SK-N-SH (cell line): ENCODE measurements at places on chromosomes 2 and 18. TPM values are rescaled to one million over a fixed set of nuclear protein-coding genes. Genes with fewer than 3 reads are reported as not detected.

Gene ACTR3
- polyA plus RNA-seq = 90.8 and 111 TPM in 2 replicates

DNA sequence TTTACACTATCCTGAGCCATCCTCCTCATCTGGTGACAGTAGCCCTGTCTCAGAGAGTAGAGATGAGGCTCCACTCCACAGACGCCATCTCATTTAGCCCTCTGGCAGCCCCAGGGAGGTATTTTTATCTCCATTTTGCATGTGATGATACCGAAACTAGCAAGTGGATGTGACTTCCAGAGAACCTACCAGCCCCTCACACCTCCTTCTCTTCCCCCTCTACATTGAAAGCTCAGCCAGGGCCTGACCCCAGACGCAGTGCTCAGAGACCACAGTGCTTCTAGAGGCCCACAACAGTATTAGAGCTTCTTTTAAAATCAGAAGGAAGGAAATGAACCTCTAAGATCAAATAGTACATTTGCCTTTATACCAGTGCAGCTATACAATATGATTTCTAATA, 8.3 kb downstream of the GYPC start:
- H3K27me3 ChIP-seq = no peaks in the 10 kb centered on the region
- no peak for DNase-seq
- H3K36me3 ChIP-seq = no peaks in the 10 kb centered on the region
- no peak overlapping the region for H3K27ac ChIP-seq

- no peaks in the 10 kb centered on the region for H3K36me3 ChIP-seq
- no peak overlapping the region for H3K4me3 ChIP-seq
- no peaks in the 10 kb centered on the region for H3K27me3 ChIP-seq
- peak; percentile 81 for DNase-seq
- H3K4me1 ChIP-seq = no peaks in the 10 kb centered on the region
These were observed 130.8 kb upstream of the HS6ST1 start for GRCh38 chr2:128449226-128450061.

- H3K36me3 ChIP-seq = no peaks in the 10 kb centered on the region
- no peaks in the 10 kb centered on the region for H3K27me3 ChIP-seq
- H3K4me1 ChIP-seq = no peaks in the 10 kb centered on the region
- no peak overlapping the region for H3K27ac ChIP-seq
- no peak overlapping the region for H3K4me3 ChIP-seq
- no peak for DNase-seq
These were observed 19.9 kb downstream of the PTH2R start for GRCh38 chr2:208426412-208427045.

Gene CROCC2
- not detected in 2 replicates for polyA plus RNA-seq

- no peaks in the 10 kb centered on the region for H3K27me3 ChIP-seq
- no peak for DNase-seq
- no peaks in the 10 kb centered on the region for H3K36me3 ChIP-seq
- H3K4me3 ChIP-seq = no peak overlapping the region
These were observed 88.2 kb downstream of the SCG2 start for GRCh38 chr2:223513771-223514455.

GRCh38 chr2:120483355-120483754, 137.4 kb downstream of the INHBB start:
- H3K36me3 ChIP-seq = no peaks in the 10 kb centered on the region
- no peaks in the 10 kb centered on the region; the same call in 1 of the 2 replicates for H3K27me3 ChIP-seq
- H3K4me3 ChIP-seq = no peak overlapping the region
- DNase-seq = no peak
- no peaks in the 10 kb centered on the region for H3K4me1 ChIP-seq

Gene IL36B
- polyA plus RNA-seq = not detected in 2 replicates

- H3K36me3 ChIP-seq = no peaks in the 10 kb centered on the region
- DNase-seq = no peak
- H3K4me3 ChIP-seq = no peak overlapping the region
- H3K27ac ChIP-seq = no peak overlapping the region
- no peaks in the 10 kb centered on the region for H3K4me1 ChIP-seq
These were observed 146.3 kb upstream of the TWIST2 start for GRCh38 chr2:238701341-238702206.

- H3K27me3 ChIP-seq = no peaks in the 10 kb centered on the region
- peak overlapping the region; percentile 54; the same call in 1 of the 2 replicates for H3K27ac ChIP-seq
- DNase-seq = peak; percentile 23
These were observed 22.7 kb downstream of the RNF152 start for GRCh38 chr18:61870151-61870550.

GRCh38 chr2:132669908-132670495, at the start of gene LYPD1:
LYPD1 (minus strand) TSS chr2:132670205; CDS start chr2:132669932, 273 bp downstream.
- H3K36me3 ChIP-seq = no peaks in the 10 kb centered on the region
- peaks cover 8% of the 10 kb centered on the region; the same call in 1 of the 2 replicates for H3K4me1 ChIP-seq
- peak within 1 kb of the TSS; percentile 74 for H3K27ac ChIP-seq
- peak within 1 kb of the TSS; percentile 49 for H3K4me3 ChIP-seq

Gene PRSS56
- not detected in 2 replicates for polyA plus RNA-seq

GRCh38 chr18:904218-905090, at the start of gene ADCYAP1:
ADCYAP1 (plus strand) TSS chr18:904871; CDS start chr18:905387, 516 bp downstream.
- no peaks in the 10 kb centered on the region for H3K4me1 ChIP-seq
- H3K27ac ChIP-seq = no peak within 1 kb of the TSS
- H3K36me3 ChIP-seq = no peaks in the 10 kb centered on the region
- DNase-seq = peak; percentile 43
- H3K27me3 ChIP-seq = peaks cover 77% of the 10 kb centered on the region

DNA sequence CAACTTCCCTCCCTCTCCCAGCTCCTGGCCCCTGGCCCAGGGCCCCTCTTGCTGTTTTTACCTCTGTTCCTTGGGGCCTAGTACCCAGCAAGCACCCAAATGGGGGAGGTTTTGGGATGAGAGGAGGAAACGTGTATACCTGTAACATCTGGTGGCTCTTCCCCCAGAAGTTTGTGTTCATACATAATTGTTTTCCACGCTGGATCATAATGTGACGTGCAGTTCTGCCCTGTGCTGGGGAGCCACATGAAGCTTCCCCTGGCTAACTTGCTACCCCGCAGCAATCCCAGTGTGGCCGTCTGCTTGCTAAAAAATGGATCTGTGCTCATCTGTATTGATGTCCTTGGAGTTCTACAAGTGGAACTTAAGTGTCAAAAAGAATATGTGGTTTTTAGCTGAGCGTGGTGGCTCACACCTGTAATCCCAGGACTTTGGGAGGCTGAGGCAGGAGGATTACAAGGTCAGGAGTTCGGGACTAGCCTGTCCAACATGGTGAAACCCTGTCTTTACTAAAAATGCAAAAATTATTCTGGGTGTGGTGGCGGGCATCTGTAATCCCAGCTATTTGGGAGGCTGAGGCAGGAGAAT, 36.5 kb downstream of the ANO7 start:
- DNase-seq = no peak
- H3K4me1 ChIP-seq = peaks cover 26% of the 10 kb centered on the region; the same call in 1 of the 2 replicates
- peak overlapping the region; percentile 56 for H3K27ac ChIP-seq
- no peaks in the 10 kb centered on the region for H3K27me3 ChIP-seq
- H3K4me3 ChIP-seq = no peak overlapping the region

- DNase-seq = no peak
- no peaks in the 10 kb centered on the region for H3K27me3 ChIP-seq
- H3K27ac ChIP-seq = no peak overlapping the region
- H3K36me3 ChIP-seq = peaks cover 60% of the 10 kb centered on the region; the same call in 1 of the 2 replicates
- H3K4me3 ChIP-seq = no peak overlapping the region
These were observed 12.2 kb downstream of the CNDP2 start for GRCh38 chr18:74508366-74508765.

GRCh38 chr2:127530245-127531140, 4.2 kb upstream of the IWS1 start:
- no peak overlapping the region for H3K27ac ChIP-seq
- H3K4me3 ChIP-seq = no peak overlapping the region
- H3K4me1 ChIP-seq = peaks cover 6% of the 10 kb centered on the region
- H3K36me3 ChIP-seq = no peaks in the 10 kb centered on the region
- peaks cover 26% of the 10 kb centered on the region; the same call in 1 of the 2 replicates for H3K27me3 ChIP-seq

- DNase-seq = no peak
- no peak overlapping the region for H3K27ac ChIP-seq
- H3K36me3 ChIP-seq = no peaks in the 10 kb centered on the region
- no peaks in the 10 kb centered on the region for H3K27me3 ChIP-seq
These were observed 1341.8 kb upstream of the NXPH2 start for GRCh38 chr2:140122001-140122400.

- H3K36me3 ChIP-seq = no peaks in the 10 kb centered on the region
- peak overlapping the region; percentile 34; the same call in 1 of the 2 replicates for H3K4me3 ChIP-seq
- H3K4me1 ChIP-seq = peaks cover 48% of the 10 kb centered on the region
- no peaks in the 10 kb centered on the region for H3K27me3 ChIP-seq
- peak overlapping the region; percentile 95 for H3K27ac ChIP-seq
- no peak for DNase-seq
These were observed 271.4 kb downstream of the TCF4 start for GRCh38 chr18:55316486-55317184.

Gene TPO
- not detected in 2 replicates for polyA plus RNA-seq

Gene TMEM214
- polyA plus RNA-seq = 69.4 and 80.2 TPM in 2 replicates

GRCh38 chr2:230688490-230688889, 24.2 kb upstream of the CAB39 start:
- H3K4me1 ChIP-seq = peaks cover 17% of the 10 kb centered on the region
- DNase-seq = no peak
- no peak overlapping the region for H3K27ac ChIP-seq
- H3K36me3 ChIP-seq = no peaks in the 10 kb centered on the region
- H3K4me3 ChIP-seq = no peak overlapping the region
- no peaks in the 10 kb centered on the region for H3K27me3 ChIP-seq

DNA sequence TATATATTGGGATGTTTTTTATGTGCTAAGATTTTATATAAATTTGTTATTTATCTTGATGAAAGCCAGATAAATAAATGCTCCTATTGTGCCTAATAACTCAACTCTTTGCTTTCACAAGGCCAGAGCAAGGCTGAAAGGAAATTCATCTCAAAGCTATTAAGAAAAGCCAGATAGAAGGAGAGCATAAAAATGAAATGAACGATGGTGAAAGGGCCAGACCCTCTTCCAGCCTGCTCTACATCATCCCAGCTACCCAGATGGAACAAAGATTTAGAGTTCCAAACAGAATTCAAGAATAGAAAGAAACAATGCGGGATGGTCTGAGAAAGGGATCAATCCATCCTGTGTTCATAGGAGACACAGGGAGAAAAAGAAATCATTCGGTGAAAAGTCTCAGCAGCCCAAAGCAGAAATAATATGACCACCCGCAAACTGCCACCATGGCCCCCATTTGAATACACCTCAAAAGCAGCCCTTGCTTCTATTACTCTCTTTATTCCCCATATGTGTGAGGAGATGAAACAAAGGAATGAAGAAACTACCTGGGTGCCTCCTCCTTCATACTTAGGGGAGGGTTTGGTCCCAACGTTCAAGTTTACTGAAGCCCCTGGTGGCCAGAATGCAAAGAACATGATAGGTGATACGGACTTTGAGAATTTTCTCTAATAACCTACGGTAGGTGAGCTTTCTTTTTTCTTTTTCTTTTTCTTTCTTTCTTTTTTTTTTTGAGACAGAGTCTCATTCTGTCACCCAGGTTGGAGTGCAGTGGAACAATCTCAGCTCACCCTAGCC, 110.1 kb upstream of the FBXO11 start:
- no peaks in the 10 kb centered on the region for H3K27me3 ChIP-seq
- DNase-seq = peak; percentile 3
- no peaks in the 10 kb centered on the region for H3K4me1 ChIP-seq
- no peak overlapping the region for H3K27ac ChIP-seq

DNA sequence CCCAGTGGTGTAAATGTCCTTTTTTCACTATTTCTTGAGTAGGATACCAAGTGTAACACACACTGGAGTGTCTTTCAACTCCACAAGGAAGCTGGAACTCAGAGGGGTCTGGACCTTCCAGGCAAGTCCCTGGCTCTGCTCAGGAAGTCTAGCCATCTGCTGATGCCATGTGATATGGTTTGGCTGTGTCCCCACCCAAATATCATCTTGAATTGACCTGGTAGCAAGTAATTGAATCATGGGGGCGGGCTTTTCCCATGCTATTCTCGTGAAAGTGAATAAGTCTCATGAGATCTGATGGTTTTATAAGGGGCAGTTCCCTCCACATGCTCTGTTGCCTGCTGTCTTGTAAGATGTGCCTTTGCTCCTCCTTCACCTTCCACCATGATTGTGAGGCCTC, 99.4 kb upstream of the CDC42EP3 start:
- H3K27ac ChIP-seq = no peak overlapping the region; the same call in 1 of the 2 replicates
- no peak overlapping the region for H3K4me3 ChIP-seq
- no peaks in the 10 kb centered on the region for H3K27me3 ChIP-seq
- H3K36me3 ChIP-seq = no peaks in the 10 kb centered on the region
- H3K4me1 ChIP-seq = peaks cover 32% of the 10 kb centered on the region

DNA sequence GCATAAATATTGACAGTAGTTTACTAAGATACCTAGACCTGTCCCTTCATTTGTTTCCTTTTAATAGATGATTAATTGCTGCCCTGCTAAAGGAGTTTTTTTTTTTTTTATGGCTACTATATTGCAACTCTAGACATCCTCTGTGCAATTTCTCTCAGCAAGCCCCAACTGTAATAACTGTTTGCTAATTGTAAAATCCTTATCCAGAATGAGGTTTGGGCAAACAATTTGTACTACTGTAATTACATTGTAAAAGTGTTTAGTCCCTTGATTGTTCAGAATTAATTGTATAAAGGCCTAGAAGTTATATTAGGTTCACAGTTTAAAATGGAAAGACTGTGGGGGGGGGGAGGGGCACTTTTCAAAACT, 3.7 kb upstream of the MEIS1 start:
- DNase-seq = no peak
- H3K4me1 ChIP-seq = peaks cover 2% of the 10 kb centered on the region; the same call in 1 of the 2 replicates
- H3K4me3 ChIP-seq = no peak overlapping the region
- H3K36me3 ChIP-seq = no peaks in the 10 kb centered on the region

- no peak overlapping the region for H3K4me3 ChIP-seq
- no peaks in the 10 kb centered on the region for H3K4me1 ChIP-seq
- no peaks in the 10 kb centered on the region for H3K27me3 ChIP-seq
- no peak overlapping the region for H3K27ac ChIP-seq
These were observed 273.2 kb upstream of the RGPD4 start for GRCh38 chr2:107553539-107553938.

Gene CYRIA
- polyA plus RNA-seq = 0.08 and 0.13 TPM in 2 replicates

Gene FEV
- 0.53 and 1.2 TPM in 2 replicates for polyA plus RNA-seq

DNA sequence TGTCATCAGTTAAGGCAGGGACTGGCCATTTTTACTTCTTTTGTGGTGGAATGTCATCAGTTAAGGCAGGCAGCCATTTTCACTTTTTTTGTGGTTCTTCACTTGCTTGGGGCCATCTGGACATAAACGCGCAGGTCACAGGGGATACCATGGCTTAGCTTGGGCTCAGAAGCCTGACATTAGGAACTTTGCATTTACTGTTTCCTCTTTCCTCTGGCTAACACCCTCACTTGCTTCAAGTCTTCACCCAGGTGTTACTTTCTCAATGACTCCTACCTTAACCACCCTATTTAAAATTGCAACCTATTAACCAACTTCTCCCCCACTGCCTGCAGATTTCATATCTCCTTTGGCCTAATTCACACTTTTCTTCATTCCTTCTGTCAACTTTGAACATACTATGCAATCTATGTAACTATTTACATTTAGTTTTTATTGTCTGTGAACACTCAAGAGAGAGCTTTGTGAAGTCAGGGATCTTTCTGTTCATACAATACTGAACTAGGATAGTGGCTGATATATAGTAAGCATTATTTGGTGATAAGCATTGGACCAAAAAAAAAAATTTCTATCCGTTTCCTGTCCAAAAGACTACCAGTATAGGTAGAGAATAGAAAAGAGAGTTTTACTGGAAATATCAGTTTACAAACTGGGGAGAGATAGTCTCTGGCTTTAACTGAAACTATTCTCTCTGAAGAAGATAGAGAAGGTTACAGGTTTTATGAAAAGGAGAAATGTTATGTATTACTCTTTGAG, 600.1 kb upstream of the ZNF804A start:
- no peaks in the 10 kb centered on the region for H3K27me3 ChIP-seq
- DNase-seq = no peak
- H3K27ac ChIP-seq = no peak overlapping the region
- no peak overlapping the region for H3K4me3 ChIP-seq
- no peaks in the 10 kb centered on the region for H3K36me3 ChIP-seq
- peaks cover 16% of the 10 kb centered on the region for H3K4me1 ChIP-seq

Gene ZNF236
- 4.2 and 6.0 TPM in 2 replicates for polyA plus RNA-seq

GRCh38 chr2:181998041-181998835, 12.6 kb downstream of the PPP1R1C start:
- no peaks in the 10 kb centered on the region for H3K27me3 ChIP-seq
- DNase-seq = no peak
- H3K36me3 ChIP-seq = no peaks in the 10 kb centered on the region
- no peak overlapping the region for H3K27ac ChIP-seq
